ENCODE measurements at places on chromosomes 7 and 10.

DNA sequence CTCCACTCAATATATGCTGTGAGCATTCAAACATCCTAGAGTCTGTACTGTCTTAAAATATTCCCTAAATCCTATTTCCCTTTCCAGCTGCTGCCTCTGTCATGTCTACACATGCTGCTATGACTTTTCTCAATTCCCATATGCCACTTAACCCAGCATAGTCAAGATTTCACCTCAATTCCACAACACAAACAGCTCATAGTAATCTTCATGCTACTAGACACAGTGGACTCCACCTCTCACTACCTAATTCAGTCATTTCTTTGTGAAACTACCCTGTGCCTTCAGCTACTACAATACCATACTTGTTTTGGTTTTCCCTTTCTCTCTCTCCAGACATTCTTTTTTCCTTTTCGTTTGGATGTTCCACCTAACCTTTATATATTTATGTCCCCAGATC is 45.5 kb downstream of the GSAP start:
- DNase-seq = no peak

GRCh38 chr10:128530946-128531345 is 404.7 kb upstream of the MKI67 start:
- DNase-seq = no peak

- no peak for DNase-seq
Observed at GRCh38 chr7:126608339-126608776, 644.4 kb downstream of the GRM8 start.

GRCh38 chr10:73205890-73206289 is 38.0 kb downstream of the FAM149B1 start:
- DNase-seq = no peak

GRCh38 chr7:29812185-29812876 is 6.0 kb downstream of the WIPF3 start:
- DNase-seq = no peak

DNA sequence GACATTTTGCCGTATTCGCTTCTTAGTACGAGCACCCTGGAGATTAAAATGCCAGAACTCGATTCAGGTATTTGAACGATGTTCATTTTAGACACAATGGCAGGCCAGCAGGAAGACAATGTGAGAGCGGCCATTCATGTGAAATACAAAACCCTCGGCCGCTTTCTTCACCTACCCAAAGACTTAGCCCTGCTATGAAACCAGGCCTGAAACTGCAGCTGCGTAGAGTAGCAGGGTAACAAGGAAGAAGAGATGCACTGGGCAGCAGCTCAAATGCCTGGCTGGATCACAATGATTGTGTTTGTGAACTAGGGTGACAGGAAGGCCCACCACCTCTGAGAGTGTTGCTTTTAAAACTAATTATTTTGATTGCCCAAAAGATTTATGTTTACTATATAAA is 234.8 kb downstream of the TRIL start:
- DNase-seq = no peak
